ENCODE measurements at places on chromosomes 1 and 21. TPM values are rescaled to one million over a fixed set of nuclear protein-coding genes. Genes with fewer than 3 reads are reported as not detected.
A peak's percentile ranks its signal among the peaks of the same experiment; 100 is the strongest.

SPATA21 gene
- total RNA-seq = not detected

TLR5 gene
- total RNA-seq = 1.5 TPM

DNA sequence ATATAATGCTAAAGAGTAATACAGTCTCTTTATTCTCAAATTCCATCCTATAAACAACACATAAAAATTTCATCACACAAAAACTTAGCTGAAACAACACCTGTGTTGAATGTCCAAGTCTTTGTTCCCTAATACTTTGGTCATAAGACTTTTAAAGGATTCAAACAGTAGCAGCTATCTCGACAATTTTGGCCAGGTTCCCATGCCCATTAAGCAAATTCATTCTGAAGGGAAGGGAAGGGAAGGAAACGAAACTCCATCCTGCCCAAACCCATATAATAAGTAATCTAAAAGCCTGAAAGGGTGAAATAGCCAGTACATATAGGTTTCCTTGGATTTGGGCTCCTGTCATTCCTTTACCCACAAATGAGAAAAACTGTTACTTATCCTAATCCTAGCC lies 7.5 kb downstream of the IVNS1ABP start:
- no peak for DNase-seq

DNA sequence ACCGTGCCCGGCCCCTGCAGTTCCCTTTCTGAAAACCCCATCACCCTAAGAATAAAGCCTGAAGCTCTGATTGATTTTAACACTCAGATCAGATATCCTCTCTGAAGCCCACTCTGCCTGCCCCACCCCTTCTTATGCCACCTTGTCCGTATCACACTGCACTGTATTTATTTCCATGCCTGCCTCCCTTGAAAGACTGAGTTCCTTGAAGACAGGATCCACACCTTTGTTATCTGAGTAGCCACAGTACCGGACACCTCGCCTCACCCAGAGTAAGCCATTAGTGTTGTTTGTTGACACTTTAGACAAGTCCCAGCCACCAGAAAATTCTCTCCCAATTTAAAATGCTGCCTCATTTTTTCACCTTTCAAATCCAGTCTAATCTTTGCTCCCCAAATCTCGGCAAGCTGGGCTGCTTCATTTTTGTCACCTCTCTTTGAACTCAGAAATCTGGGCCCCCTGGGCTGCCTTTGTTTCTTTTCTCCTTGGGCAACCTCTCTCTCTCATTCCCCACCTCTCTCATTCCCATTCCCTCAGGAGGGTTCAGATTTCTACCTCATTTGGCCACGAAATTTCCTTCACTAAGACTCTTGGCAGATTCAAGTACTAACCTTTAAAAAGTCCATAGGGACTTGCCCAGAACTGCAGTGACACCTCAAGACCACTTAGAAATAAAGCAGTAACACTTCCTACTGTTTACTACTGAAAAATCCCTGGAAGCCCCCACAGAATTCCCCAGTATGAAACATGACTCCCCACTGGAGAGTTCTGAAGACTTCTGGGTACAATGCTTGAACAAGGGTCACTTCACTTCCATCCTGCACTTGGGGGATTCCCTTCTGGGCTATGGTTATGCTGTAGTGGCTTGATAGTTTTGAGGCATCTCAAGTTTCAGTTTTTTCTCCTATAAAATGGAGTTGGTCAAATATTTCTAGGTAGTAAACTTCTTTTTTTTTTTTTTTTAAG lies 8.7 kb upstream of the PPP1R15B start:
- DNase-seq = no peak

- DNase-seq = no peak
These were observed 11.5 kb downstream of the TRIM46 start for GRCh38 chr1:155184835-155185782.

B4GALT2 gene
- 56.3 TPM for total RNA-seq

HTR6 gene
- not detected for total RNA-seq

GRCh38 chr1:211518330-211519289 lies 26.6 kb upstream of the RD3 start:
- DNase-seq = no peak

GRCh38 chr1:233473549-233474204 lies 140.2 kb upstream of the KCNK1 start:
- DNase-seq = no peak

DNA sequence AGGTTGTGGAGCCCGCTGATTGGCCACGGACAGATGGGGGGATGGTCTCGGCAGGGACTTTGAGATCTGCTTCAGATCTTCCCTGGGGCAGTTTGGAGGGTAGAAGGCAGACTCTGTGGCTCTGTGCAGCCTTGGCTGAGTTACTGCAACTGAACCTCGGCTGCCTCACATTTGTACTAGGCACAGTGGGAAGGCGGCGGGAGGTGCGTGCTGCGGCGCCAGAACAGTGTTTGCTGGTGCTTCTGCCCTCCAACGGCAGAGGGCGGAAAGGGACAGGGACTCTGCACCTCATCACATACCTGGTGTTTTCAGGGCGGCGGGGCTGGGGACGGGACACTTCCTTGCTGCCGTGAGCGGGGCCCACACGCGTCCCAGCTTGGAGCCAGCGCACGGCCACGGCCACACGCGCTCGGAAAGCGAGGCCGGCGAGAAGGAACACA lies 26.2 kb downstream of the SLC66A1 start:
- DNase-seq = no peak

GRCh38 chr1:50423670-50424000 lies 392 bp upstream of the DMRTA2 start:
- no peak for DNase-seq

SELENBP1 gene
- 11.6 TPM for total RNA-seq

- DNase-seq = no peak
These were observed 87.4 kb upstream of the IGSF21 start for GRCh38 chr1:18020021-18020817.

GRCh38 chr1:73789965-73790364 lies 408.0 kb downstream of the LRRIQ3 start:
- no peak for DNase-seq

- no peak for DNase-seq
These were observed 101.7 kb downstream of the ADSS2 start for GRCh38 chr1:244350027-244350426.

DNA sequence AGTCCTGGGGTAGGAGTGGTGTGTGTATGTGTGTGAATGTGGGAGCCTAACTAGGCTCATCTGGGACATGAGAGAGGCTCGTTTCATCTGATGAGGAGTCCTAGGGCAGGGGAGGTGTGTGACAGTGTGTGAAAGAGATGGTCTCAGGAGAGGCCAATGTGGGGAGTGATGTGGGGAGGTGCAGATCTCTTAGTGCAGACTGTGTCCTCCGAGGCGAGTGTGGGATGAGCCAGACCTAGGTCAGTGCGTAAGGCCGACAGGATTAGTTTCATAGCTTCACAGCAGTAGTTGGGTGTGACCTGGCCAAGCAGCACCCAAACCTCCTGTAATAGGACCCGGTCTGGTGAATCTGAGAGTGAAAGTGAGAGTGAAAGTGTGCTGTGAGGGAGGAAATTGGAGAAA lies 94.7 kb downstream of the LIPI start:
- DNase-seq = no peak

DNA sequence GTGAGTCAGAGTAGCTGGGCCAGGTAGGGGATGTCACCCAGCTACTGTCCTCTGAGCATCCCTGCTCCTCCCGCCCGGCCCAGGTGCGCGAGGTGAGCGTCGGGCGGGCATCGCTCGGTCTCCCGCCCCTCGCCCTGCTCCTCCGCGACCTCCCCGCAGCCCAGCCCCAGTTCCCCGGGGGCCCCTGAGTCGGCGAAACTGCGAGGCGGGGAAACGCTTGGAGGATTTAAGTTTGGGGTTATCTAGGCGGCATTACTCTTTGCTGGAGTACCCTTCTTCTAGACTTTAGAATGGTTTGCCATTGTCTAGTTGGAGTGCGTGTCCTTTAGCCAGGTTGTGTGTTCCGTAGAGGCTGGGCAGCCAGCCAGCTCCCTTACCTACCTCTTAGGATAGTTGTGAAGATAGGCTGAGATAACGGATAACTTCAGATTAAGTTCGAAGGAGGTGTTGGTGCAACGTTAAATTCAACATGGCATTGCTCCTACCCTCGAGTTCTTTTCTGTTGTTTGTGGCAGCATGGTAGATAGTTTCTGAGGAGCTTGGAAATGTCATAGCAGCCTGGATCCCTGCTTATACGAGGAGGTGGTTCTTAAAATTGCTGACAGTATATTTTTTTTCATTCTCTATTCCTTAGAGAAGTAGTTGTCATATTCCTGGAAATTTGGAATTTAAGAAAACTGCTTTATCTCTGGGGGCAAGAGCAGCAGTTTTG lies 697 bp downstream of the AGO3 start:
- peak; percentile 47 for DNase-seq

CD52 gene
- not detected for total RNA-seq

GRCh38 chr1:64031236-64031635 lies 172.2 kb upstream of the UBE2U start:
- DNase-seq = no peak

UBL4B gene
- total RNA-seq = not detected

DNA sequence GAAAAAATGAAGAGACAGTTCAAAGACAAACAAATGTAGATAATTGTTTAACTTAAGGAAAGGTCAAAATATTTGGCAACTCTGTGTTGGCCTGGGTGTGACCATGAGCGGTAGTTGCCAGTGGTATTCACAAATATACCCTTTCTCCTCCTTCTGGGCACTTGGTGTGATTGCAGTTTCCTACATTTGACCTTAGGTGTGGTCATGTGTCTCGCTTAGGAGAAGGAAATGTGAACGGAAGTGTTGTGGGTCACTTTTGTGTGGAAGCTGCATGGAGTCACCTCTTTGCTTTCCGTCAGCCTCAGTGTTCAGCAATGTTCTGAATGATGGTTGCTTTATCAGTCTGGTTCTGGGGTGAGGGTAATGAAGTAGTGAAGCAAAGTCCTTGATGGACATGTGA lies 3.4 kb upstream of the PCSK9 start:
- peak; percentile 25 for DNase-seq

LIN28A gene
- not detected for total RNA-seq

DNA sequence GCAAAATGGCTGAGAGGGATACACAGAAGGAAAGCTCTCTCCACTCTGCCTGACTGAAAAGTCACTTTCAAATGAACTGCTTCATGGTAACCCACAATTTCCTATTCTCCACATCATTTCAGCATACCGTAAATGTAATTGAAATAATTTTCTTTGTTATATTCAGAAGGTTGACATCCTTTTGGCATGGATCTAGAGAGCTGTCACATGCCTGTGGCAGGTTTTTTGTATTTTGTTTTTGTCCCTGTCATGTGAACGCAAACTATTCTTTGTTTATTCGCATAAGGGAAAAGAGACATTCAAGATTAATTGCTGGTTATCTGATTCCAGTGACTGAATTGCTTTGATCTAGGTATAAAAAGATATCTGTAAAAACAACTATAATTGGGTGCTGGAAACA lies 1808.1 kb downstream of the NCAM2 start:
- DNase-seq = no peak

GRCh38 chr1:212238552-212238951 lies 46.7 kb upstream of the PPP2R5A start:
- DNase-seq = no peak

LRRC8B gene
- total RNA-seq = 7.0 TPM

FCGR3B gene
- total RNA-seq = not detected

GRCh38 chr1:164163289-164163849 lies 395.6 kb upstream of the PBX1 start:
- DNase-seq = no peak

Data from MCF 10A (cell line).